ENCODE measurements at places on chromosomes 12 and 14. TPM values are rescaled to one million over a fixed set of nuclear protein-coding genes. Genes with fewer than 3 reads are reported as not detected.

GRCh38 chr14:79680087-79680486 is 531.2 kb downstream of the DIO2 start:
- DNase-seq = no peak

DNA sequence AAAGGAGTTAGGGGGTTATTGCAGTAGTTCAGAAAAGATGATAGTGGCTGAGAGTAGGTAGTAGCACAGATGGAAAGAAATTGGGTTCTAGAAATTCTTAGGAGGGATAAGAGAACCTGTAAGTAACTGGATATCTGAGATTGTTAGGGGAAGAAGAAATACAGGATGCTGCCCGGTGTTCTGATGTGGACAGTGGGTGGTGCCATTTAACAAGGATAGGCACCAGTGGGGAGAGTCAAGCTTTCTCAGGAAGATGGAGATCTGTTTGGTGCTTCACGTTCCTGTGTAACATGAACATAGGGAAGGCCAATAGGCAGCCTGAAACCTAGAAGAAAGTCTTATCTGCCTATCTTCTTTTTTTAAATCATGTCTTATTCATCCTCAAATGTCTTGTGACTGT is 245.9 kb downstream of the NPAS3 start:
- DNase-seq = no peak

DNA sequence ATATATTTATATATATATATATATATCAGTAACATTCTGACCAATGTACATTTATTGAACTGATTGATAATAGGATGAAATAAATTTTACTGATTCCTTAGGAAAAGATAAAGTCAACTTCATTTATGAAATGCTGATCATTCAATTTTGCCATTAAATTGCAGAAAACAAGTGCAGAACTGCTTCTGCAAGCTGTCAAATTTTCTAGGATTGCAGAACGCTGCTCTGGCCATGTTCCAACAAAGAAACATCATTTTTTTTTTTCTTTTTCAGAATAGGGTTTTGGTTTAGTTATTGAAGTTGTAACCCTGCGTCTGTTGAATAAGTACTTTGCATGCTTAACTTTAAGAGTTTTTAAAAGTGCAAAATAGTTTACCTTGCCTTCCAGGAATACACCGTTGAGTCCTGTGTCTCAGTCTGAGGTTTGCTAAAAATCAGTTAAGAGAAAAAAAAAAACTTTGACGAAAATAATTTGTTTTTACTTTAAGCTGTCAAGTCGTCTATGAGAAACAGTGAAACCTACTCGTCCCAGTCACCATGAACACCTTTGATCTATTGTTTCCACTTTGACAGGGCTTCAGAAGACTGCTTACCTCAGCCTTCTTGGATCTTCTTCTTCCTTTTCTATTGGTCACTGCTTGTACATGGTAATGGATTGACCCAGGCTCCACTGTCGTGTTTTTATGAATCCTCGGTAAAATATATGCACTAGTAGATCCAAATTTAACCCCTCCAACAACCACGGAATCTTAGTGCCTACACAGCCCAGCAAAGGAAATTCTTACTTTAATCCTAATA is at the start of gene KERA:
KERA (minus strand) TSS at position 657 of the 798 bp plus-strand sequence. CDS start 1,743 bp downstream, outside the sequence.
- no peak for DNase-seq

DNA sequence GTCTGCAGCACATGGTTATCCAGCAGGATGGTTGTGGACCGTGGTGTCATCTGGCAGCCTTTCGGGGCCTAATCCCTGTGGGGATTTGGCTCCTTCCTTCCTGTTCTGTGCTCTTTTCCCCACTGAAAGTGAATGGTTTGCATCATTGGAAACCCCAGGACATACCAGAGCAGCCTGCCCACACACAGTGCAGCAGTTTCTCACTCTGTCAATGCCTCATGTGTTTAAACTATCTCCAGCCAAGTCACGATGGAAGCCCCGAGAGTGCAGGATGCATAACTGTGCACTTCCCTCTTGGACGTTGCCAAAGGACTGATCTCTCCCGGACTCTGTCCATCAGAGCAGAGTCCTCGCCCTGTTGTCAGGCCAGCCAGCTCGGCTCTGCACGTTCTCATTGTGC is 29.0 kb upstream of the AMN start:
- DNase-seq = no peak

GRCh38 chr12:2653461-2653965 is 141.3 kb upstream of the FKBP4 start:
- DNase-seq = no peak

Gene RPGRIP1
- total RNA-seq = not detected

- no peak for DNase-seq
Observed at GRCh38 chr12:128661226-128661569, 162.6 kb downstream of the SLC15A4 start.
